Stimulated activated CD8-positive, alpha-beta memory T cell treated with anti-CD3 and anti-CD28 coated beads, Interleukin-12 subunit alpha, Interleukin-12 subunit beta, amount 100 ng/mL, for 4 hours (primary cell): ENCODE measurements at places on chromosomes 16 and 17.
A peak's percentile ranks its signal among the peaks of the same experiment; 100 is the strongest.

DNA sequence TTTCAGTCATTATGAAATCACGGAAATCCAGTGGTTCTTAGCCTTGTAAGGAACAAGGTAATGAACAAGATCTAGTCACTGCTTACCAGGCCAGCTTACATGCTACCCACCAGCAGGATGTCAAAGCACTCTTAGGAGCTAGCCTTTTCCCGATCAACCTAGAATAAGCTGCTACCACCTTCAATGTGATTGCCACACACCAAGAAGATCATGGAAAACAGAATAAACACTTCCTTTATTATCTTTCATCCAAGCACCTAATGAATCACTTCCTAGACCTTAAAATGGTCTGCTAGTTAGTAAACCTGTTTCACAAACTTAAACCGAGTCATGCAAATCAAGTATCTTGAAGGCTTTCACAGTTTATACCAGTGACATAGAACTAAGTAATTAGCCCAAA lies 5.0 kb downstream of the BBS2 start:
- no peak for DNase-seq

DNA sequence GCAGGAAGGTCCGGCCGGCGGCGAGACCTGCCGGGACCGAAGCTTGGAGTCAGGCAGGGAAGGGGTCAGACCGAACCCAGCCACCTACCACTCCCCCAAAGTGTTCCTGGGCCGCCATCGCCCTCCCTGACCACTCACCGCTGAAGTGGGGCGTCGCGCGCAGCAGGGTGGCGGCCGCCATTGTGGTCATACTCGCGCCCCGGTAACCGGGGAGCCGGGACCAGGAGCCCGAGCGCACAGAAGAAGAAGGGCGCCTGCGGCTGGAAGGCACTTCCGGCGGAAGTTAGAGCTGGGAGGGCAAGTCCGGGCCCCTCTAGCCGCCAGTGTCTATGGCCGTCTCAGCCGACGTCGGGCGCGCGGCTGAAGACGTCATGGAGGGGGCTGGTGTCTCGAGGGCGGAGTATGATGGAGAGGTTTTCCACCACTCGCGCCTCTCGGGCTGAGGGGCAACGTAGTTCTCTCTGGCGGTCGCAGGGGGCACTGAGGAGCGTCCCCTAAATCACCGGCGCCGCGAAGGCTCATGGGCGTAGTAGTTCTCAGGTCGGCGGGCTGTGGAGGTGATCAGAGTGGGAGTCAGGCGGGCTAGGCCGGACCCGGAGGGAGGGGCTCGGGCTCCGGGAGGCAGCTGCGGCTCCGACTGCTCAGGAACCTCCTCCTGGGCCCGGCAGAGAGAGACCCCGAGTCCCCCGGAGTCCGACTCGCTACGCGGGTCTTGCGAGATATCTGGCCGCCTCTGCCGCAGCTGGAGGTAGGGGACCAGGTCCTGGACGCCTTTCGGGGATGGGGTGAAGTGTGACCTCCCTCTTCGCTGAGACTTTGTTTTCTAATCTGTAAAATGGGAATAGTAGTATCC lies at the start of gene TUFM:
Gene TUFM, minus strand, starts transcription at position 269 of the 853 bp plus-strand sequence. Its CDS starts 79 bp downstream, at position 190.
- DNase-seq: peak; percentile 96

DNA sequence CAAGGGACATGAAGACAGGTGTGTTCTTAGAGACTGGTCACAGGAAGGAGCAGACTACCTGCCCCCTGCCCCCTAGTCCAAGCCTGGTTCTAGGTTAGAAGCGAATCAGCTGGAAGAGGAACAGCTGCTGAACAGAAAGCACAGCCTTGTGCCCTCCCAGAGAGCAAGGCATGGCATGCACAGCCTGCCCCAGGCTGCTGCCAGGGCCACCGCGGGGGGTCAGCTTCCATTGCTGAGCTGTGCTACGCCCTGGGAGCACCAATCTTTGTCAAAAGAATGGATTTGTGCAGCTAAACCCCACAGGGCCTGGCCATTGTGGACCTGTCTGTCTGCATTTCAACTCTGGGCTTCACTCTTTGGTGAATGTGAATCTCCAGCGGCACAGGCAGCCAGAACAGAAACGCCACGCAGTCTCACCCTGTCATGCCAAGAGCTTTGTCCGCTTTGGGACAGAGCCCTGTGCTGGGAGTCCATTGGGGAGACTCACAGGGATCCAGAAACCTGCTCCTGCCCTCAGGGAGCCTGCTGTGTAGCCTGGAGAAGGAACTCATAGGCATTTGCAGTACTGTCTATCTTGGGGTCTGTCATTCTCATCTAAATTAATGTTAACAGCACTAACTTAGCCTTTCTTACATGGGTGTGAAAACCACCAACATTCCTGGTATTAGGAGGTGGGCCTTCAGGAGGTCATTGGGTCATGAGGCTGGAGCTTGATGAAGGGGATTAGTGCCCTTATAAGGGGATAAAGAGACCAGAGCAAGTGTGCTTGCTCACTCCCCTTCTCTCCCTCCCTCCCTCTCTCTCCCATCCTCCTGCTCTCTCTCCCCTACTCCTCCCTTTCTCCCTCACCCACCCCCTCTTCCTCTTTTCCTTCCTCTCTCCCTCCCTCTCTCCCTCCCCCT lies 25.6 kb upstream of the CDRT4 start:
- DNase-seq: no peak

- no peak for DNase-seq
These were observed 188.7 kb upstream of the GSE1 start for GRCh38 chr16:85424260-85425073.

GRCh38 chr16:85384833-85385462 lies 228.2 kb upstream of the GSE1 start:
- no peak for DNase-seq

GRCh38 chr16:72604375-72604774 lies 432.4 kb upstream of the PMFBP1 start:
- no peak for DNase-seq

- no peak for DNase-seq
These were observed 40.8 kb downstream of the NUP88 start for GRCh38 chr17:5378566-5379207.

DNA sequence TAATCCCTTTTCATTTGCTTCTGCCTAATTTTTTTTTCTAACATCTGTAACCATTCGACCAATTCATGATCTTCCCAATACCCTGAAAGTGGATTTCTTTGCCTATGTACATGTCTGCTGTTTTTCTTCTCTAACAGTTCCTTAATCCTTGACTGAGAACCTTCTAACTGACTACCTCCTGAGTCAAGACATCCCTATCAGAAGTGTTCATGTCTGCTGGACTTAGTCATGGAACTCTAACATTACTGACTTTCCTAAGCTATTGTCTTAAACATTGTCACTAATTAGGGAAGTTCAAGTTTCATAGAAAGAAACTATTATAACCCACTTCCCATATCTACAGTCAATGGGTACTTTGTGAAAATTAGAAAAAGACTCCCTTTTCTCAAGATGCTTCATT lies 52.4 kb upstream of the IRX5 start:
- DNase-seq: no peak

- DNase-seq: no peak
These were observed 241.0 kb downstream of the GSG1L start for GRCh38 chr16:27822529-27822928.

DNA sequence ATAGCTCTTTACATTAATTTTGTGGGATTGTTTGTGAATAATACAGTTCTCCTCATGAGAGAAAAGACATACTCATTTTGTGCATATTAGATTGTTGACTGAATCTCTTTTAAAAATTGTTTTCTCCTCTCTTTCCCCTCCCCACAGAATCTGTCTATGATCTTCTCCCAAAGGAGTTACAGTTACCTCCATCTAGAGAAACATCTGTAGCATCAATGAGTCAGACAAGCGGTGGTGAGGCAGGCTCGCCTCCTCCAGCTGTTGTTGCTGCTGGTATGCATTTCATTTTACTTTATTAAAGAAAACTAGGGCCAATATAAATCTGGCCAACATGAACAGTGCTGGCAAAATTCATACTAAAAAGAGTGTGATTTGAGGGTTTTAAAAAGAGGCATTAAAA lies 60.5 kb downstream of the NFAT5 start:
- DNase-seq: no peak
